ENCODE measurements at places on chromosomes 6 and 20.
A peak's percentile ranks its signal among the peaks of the same experiment; 100 is the strongest.

GRCh38 chr20:63060057-63060991 lies 53.6 kb upstream of the BHLHE23 start:
- no peak for DNase-seq

- DNase-seq: no peak
These were observed 49.8 kb upstream of the RUNX2 start for GRCh38 chr6:45278367-45278766.

DNA sequence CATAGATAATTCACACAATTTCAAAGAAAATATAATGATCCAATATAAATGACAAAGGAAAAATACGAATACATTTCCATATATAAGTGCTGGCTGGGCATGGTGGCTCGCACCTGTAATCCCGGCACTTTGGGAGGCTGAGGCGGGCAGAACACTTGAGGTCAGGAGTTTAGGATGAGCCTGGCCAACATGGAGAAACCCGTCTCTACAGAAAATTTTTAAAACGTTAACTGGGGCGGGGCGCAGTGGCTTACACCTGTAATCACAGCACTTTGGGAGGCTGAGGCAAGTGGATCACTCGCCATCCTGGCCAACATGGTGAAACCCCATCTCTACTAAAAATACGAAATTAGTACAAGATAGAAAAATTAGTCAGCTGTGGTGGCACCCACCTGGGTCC lies 14.9 kb upstream of the MAPK13 start:
- no peak for DNase-seq

DNA sequence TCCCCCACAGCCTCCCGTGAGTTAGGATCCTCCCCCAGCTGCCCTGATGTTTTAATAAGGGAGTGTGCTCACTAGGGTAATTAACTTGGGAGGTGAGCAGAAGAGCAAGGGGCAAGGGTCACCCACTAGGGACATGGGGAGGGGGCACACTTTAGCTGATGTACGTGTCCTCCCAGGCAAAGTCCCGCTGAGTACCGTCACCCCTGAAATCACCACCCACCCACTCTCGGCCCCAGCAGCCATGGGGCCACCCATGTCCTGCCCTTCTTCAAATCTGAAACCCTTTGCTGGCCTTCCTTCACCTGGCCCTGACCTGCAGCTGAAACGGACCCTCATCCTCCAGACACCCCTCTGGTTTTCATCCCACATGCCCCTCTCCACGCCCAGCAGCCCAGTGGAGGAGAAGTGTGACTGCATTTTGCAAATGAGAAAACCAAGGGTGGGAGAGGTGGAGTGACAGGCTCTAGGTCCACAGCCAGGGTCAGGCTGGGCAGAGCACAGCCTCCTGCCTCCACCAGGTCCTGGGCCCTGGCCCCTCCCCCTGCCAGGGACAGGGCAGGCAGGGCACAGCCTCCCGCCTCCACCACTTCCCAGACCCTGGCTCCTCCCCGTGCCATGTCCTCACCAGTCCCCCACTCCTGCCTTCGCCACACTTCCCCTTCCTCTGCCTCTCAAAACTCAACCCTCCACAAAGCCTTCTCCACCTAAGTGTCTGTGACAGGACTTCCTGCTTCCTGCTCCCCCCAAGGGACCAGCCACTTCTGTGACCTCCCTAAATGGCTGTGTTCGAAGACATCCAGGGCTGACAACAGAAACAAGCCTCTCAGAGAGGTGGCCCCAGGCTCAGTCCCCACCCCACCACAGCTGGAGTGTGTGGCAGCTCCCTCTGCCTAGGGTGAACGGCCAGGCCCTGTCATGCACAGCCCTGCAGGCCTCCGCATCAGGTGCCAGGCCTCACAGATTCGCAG lies 15.1 kb downstream of the ACSS1 start:
- no peak for DNase-seq

DNA sequence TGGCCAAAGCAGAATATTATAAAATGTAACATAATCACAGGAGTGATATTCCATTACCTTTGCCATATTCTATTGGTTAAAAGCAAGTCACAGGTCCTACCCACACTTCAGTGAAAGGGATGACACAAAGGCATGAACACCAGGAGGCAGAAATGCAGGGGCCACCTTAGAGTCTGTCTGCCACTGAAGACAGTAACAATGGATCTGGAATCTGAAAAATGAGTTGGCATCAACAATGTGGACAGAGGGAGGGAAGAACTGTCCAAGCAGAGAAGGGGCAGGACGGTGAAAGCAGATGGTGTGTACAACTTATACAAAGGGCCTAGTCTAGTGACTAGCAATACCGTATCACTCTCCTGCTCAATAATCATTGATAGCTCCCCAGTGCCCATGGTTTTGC lies 6.6 kb upstream of the LPIN3 start:
- DNase-seq: no peak

DNA sequence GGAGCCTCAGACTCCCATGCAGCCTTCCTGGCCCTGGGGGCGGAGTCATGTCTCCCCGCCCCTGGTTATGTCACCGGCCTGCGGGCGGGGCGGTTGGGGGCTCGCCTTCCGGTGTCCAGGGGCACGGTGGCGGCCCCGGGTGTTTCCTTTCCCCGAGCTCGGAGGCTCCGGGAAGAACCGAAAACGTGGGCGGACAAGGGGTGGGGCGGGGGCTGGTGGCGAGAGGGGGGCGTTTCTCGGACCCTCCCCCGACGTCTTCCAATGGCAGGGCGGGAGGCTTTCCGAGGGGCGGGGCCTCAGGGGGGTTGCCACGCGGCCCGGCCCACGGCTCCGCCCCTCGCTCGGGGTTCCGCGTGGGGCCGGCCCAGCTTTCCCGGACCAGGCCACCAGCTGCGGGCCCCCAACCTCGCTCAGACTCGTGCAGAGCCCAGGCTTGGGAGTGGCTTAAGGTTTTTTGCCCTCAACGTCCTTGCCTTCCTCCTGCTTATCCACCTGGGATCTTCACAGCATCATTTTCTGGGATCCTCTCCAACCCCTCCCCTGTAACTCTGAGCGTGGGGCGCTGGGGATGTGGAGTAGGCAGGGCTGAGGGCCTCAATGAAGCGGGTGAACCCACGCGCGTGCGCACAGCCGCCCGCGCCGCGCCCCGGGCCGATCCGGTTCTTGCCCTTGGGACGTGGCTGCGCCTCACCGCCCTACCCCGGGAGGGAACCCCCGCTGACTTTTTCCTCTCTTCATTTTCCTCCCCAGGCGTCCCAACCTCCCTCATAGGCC lies 2.1 kb upstream of the NRN1 start:
- peak; percentile 82 for DNase-seq

DNA sequence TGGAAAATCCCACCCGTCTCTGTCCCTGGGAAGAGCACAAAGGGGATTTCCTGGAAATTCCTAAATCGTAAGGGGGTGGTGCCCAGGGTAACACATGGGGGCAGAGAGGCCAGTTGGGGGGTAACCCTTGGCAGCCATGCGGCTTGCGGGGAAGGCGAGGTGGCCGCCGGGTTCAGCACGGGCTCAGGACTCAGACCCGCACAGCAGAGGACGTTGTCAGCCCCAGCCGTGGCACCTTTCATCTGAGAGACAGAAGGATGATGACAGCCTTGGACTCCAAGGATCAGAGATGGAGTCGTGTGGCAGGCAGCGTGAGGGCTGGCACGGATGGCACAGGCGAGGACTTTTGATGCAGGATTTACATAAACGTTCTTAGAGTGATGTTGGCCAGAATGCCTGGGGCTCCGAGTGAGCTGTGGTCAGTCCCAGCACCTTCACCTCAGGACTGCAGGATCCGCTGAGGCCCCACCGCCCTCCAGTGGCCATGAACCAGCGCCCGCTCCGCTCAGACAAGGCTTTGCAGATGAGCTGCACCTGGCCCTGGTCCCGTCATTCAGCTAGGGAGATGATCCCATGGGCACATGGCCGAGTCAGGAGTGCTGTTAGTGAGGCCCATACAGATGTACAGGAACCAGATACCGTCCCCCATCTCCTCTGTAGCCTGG lies 190.3 kb downstream of the TAF4 start:
- DNase-seq: peak; percentile 58
